ENCODE measurements at places on chromosomes 1 and 21.

GRCh38 chr1:15939181-15940109 lies 36.5 kb downstream of the ZBTB17 start:
- DNase-seq: no peak

- DNase-seq: no peak
Measured at GRCh38 chr1:61887931-61888564, 145.8 kb downstream of the PATJ start.

DNA sequence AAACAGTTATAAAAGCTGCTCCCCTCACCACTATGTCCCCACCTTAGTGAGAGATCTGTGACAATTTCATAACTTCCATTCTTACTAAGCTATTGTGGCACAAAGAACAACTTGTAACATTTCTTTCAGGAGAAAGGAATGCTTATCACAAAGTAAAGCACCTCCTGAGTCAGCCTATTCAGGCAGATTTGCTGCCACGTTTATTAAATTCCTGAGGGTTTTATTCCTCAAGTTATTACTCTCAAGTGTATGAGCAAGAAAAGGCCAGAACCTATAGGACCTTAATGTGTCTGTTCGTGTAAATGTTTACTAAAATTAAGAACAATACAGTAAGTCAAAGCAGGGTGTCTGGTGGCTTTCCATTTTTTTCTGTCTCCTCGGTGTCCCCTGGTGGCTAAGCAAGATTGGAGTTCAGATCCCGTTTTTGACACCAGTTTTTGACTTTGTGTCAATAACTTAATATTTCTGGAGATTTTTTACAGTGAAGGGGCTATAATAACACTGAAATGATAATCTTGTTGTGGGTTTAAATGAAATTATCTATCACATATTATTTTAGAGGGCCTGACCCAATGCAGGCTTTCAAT lies 1539.6 kb downstream of the BRINP3 start:
- DNase-seq: no peak

DNA sequence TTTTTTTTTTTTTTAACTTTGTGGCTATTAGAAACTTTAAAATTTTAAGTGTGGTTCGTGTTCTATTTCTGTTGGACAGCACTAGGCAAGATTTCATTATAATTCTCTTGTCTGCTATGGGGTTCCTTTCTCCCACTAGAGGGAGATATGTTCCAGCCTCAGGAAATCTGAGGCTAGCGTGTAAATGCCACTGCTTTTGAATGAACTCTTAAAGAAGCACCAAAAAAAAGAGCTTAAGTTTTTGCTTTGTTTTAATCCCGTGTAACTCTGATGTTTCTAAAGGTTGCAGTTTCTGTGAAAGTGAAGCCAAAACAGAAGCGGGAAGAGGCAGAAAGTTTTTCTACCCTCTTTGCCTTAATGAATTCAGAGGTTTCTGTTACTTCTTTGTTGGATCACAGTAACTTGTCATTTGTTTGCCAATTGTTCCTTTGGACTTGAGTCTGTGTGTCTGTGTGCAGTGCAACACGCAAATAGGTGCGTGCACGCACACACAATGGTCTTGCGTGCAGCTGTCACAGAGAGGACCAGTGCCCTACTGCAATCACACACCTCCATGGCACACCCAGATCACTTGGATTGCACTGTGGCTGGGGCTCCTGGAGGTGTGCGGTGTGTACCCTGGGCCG lies 32.3 kb downstream of the HHAT start:
- no peak for DNase-seq

GRCh38 chr1:25952841-25953401 lies 44.9 kb downstream of the PAFAH2 start:
- DNase-seq: no peak

DNA sequence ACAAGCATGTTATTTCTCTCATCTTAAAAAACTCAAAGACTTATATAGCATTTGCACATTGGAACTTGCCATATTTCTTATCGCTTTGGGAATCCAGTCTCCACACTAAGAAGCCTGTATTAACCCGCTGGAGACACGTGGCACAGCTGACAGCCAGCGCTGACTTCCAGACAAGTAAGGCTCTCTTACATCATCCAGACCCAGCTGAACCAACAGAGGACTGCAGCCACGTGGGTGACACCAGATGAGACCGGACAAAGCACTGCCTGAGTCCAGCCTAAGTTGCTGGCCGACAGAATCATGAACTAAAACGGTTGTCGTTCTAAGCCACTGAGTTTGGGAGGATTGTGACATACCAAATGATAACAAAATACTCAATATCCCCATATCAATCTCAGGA lies 6.3 kb upstream of the CD247 start:
- no peak for DNase-seq

DNA sequence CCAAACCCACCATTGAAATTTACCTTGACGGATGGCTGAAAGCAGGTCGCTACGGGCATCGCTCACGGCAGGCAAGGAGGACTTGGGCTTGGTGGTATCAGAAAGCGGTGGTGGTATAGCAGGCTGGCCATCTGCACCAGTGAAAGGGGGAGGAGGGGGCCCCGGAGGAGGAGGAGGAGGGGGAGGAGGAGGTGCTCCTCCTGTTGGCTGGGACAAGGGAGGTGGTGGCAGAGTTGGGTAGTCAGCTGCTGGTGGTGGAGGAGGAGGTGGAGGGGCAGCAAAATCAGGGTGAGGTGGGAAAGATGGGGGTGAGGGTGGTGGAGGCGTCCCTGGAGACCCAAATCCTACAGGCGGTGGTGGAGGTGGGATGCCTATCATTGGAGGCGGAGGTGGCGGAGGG lies 17.2 kb downstream of the GPR3 start:
- no peak for DNase-seq

DNA sequence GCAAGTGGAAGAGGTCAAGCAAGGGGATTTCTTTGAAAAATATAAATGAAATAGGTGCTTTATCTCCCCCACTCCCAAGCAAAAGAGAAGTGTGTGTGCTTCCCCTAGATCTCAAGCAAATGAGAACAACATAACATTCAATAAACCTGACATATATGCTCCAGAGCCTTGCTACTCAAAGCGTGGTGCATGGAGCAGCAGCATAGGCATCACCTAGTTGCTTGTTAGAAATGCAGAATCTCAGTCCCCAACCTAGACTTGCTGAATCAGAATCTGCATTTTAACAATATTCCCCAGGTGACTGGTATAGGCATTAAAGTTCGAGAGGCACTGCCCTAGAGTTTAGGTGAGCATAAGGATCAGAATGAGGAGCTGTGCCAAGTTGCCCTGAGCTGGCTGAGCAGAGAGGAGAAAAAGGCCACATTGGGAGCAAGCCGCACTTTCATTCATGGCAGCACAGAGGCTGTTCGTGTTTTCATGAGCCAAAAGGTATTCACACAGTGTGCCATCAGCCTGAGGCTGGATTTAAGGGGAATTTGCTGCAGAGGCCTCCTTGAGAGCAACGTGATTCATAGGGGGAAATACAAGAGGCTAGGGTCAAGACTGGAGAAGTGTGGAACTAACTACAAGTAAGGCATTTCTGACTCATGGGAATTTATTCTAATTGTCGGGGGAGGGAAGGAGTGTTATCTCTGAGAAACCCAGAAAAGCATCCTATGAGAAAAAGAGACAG lies 14.3 kb upstream of the LPAR3 start:
- DNase-seq: no peak

GRCh38 chr21:14582934-14583628 lies 37.0 kb upstream of the SAMSN1 start:
- no peak for DNase-seq

- DNase-seq: peak; percentile 55
Measured at GRCh38 chr1:43991476-43992231, at the start of gene CCDC24. Gene CCDC24, plus strand, starts transcription at chr1:43991599. Its CDS starts 280 bp downstream, at chr1:43991879.

DNA sequence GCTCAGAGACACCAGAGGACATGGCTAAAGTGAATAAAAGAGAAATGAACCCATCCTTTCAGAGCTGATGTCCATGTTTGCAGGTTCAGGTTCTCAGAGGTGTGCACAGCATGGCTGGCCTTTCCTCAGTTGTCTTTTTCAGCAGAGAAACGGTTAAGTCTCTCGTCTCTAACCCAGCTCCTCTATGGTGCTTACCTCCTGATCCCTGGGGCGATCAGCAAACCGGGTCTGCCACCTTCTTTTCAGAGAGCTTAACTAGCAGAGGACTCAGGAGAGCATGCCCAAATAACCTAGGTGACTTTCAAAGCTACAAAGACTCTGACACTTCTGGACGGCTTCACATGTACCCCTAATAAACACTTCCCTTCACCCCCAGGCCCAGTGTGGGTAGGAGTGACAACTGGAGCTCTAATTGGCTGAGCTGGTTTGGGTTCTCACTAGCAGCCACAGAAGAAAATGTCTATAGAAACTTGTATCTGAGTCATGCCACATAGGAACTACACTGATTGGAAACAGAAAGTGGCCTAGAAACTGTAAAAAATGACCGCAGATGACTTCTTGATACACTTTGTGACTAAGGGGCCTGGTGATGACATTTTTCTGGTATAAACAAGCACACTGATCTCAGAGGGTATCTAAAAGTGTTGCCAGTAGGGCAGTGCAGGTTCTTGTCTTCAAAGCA lies at the start of gene AIM2:
TSS of gene AIM2 (minus strand) at position 329 of the 682 bp plus-strand sequence. CDS start 3,267 bp downstream, outside the sequence.
- DNase-seq: peak; percentile 29

- no peak for DNase-seq
Measured at GRCh38 chr1:40594187-40594531, 62.7 kb downstream of the ZNF684 start.

DNA sequence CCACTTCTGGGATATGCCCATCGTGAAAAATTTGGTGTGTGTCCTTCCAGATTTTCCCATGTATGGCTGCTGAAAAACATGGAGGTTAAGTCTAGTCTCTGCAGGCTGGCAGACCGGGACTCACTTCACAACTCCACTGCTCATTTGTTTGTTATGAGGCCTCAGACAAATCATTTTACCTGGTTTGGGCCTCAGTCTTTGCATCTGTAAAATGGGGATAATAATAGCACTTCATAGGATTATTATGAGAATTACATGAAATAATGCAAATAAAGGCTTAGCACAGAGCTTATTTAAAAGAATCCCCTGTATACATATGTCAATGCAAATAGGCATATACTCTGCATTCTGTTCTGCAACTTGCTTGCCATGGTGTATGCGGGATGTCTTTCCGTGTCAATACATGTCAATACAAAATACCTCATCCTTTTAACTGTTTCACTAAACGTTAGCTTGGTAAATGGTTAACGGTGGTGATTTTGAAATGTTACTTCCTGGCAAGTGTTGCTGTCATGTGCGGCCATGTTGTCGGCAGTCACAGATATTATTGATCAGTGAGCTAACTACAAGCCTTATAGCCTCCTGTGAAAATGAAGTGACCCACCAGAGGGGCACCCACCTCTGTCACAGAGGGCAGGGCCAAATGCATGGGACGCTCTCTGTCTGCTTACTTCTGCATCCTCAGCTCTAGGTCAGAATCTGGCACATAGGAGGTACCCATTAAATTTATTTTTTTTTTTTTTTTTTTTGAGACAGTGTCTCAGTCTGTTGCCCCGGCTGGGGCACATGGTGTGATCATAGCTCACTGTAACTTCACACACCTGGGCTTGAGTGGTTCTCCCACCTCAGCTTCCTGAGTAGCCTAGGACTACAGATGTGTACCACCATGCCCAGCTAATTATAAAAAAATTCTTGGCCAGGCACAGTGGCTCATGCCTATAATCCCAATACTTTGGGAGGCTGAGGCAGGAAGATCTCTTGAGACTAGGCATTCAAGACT lies 4.3 kb downstream of the LCK start:
- DNase-seq: no peak

DNA sequence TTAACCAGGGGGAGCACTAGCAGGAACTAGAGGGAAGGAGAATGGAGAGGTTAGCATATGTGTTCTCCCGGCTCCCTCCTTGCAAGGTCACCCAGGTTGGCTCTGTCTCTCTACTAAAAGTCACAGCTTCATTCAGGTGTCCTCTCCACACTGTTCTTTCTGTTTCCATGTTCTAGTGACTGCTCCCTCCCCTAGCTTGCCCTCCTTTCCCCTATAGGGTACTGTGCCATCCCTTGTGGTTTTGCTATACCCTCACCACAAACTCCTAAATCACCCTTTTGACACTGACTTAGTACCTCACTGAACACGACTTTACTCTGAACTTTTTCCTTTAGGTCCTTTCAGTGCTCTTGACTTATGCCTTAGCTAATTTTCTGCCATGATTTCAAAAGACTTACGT lies 389.3 kb downstream of the ST6GALNAC3 start:
- DNase-seq: no peak

GRCh38 chr1:55559161-55559611 lies 344.0 kb upstream of the USP24 start:
- no peak for DNase-seq

- peak; percentile 69 for DNase-seq
Measured at GRCh38 chr1:154791292-154792166, 78.6 kb downstream of the KCNN3 start.

DNA sequence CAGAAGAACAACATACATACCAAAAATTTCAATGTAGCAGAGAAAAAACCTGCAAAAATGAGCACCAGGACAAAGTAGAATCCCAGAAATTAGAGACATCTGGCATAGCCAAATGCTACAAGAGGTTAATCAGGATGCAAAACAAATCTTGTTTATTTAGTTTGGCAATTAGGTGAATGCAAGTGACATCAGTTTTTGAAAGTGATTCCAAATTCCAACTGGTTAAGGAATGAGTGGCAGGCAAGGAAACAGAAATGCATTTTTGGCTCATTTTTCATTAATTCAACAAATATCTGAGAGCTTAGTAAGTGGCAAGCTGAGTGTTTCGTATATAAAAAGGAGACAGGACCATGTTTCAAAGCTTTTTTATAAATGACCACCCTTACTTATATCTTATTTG lies 21.3 kb downstream of the SCAF4 start:
- DNase-seq: no peak
